ENCODE measurements at places on chromosomes 2 and 18.

GRCh38 chr2:173192071-173192470, 116.4 kb downstream of the MAP3K20 start:
- DNase-seq: no peak

GRCh38 chr2:113133704-113134598, 6.6 kb downstream of the IL1RN start:
- no peak for DNase-seq

DNA sequence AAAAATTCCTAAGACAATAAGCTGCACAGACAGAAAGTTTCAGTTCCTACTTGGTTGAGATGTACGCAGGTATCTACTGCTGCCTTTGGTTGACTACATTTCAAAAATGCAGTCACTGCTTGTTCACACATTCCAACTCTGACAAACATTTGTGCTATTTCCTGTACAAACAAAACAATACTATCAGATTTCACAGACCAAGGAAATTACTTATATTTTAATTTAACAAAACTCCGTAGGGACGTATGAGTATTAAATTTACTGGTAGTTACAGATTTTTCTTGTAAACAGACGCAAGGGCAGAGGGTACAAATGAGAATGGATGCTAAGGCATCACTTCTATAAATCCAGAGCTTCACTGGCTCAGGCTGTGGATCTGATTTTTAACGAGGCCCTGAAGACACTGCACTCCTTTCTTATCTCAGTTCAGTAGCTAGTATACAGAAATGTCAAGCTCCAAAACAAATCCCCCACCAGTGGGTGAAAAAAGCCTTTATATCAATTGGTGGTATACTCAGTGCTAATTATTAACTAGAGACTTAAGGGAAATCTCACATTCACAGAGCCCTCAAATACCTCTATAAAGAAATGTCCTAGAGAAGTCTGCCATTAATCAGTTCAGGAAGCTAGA, 31.7 kb upstream of the TTC32 start:
- DNase-seq: no peak

DNA sequence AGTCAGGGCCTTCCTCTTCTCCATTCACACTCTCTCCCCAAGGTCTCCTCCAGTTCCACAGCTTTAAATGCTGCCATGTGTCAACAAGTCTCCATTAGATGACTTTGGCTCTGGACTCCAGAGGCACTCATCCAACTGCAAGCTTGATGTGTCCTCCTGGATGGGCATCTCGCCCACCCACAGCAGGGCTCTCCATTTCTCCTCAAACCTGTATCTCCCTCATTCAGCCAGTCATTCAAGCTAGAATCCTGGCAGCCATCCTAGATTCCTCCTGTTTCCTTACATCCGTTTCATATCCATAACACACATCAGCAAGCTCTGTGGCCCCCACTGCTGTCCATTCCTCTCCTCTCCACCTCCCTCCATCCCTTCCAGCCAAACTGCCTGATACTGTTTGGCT, 88.4 kb upstream of the AFF3 start:
- no peak for DNase-seq

GRCh38 chr2:196376984-196377877, 205.9 kb upstream of the STK17B start:
- DNase-seq: peak; percentile 33

- DNase-seq: no peak
These were observed 459.7 kb downstream of the LRATD1 start for GRCh38 chr2:15092181-15092580.

DNA sequence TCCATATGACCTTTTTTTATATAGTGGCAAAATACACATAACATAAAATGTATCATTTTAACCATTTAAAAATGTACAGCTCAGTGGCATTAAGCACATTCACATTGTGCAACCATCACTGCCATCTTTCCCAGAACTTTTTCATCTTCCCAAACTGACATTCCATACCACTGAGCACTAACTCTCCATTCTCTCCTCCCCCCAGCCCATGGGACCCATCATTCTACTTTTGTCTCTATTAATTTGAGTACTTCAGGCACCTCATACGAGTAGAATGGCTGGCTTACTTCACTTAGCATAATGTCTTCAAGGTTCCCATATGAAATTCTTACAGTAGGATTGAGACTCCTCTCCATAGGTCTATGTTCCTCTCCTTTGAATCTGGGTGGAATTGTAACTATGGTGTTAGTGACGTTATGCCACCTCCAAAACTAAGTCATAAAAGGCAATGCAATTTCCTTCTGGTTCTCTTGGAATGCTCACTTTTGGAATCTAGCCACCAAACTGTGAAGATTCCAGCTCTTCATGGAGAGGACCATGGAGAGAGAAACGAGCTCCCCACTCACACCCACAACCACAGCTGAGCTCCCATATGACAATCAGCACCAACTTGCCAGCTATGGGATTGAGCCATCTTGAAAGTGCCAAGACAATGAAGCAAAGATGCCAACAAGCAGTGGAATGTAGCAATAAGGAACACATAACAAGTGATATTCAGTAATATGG, 9.8 kb upstream of the DNAJC27 start:
- DNase-seq: no peak

DNA sequence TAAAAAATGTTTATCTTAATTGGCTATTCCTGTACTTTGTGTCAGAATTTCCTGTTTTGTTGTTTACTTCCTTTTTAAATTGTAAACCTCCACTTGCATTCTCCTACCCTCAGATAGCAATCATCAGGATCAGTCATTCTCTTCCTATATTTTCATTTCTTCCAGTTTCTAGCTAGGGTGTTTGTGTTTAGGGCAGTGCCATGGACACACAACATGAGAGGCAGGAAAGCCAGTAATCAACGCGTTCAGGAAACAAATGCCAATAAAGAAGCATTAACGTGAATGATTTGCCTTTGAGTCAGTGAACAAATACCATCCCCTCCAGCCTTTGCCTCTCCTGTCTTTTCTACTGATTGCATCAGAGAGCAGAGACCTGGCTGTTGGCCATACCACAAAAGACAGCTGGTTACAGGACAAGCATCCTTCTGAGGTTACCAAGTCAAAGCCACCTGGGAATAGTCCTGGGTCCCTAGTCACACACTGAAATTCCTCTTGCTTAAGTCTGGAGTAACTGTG, 56.7 kb upstream of the FHL2 start:
- DNase-seq: no peak

- DNase-seq: no peak
These were observed 45.5 kb downstream of the OSR1 start for GRCh38 chr2:19312949-19313348.

DNA sequence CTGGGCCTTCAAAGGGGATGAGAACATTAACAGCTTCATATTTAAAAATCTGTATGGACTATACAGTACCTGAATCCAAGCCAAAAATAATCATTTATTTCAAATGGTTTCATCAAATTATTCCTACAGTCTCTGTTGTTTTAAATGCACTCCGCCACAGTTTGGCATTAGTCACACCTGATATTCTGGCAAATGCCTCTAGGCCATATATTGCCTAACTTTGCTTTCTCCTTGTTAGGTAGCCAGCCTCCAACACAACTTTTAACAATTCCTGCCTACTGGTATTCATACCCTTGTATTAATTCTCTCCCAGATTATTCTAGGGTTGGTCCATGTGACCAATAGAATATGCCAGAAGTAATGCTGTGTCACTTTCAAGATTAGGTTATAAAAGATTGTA, 146.6 kb upstream of the FANCL start:
- DNase-seq: no peak
